ENCODE measurements at places on chromosomes 6 and 20.

- DNase-seq, result no peak
Measured at GRCh38 chr6:50602292-50602691, 111.0 kb upstream of the TFAP2D start.

DNA sequence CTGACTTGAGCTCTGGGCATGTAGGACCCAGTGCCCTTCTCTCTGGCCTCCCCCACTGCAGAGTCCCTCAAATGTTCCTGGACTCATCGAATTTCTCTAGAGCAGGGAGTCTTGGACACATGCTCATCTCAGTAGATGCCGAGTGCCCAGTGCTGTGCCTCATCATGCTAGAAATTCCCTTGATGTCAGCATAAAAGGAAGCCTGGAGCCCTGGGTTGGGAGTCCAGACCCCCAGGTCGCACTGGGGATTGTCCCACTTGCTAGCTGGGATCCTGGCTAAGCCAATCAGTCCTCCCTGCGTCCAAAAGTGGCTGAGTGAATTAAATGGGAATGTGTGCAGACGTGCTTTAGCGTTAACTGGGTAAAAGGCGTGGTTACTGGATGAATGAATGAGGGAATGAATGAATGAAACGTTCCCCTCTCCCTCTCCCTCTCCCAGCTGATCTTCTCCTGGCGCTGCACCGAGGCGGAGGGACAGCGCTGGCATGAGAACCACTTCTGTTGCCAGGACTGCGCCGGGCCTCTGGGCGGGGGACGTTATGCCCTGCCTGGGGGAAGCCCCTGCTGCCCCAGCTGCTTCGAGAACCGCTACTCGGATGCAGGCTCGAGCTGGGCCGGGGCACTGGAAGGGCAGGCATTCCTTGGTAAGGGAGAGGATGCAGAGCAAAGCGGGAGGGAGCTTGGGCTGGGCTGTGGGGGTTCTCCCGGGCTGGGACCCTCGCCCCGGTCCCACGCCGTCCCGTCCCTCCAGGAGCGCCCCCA lies 1.6 kb upstream of the TOMM6 start:
- no peak for DNase-seq

DNA sequence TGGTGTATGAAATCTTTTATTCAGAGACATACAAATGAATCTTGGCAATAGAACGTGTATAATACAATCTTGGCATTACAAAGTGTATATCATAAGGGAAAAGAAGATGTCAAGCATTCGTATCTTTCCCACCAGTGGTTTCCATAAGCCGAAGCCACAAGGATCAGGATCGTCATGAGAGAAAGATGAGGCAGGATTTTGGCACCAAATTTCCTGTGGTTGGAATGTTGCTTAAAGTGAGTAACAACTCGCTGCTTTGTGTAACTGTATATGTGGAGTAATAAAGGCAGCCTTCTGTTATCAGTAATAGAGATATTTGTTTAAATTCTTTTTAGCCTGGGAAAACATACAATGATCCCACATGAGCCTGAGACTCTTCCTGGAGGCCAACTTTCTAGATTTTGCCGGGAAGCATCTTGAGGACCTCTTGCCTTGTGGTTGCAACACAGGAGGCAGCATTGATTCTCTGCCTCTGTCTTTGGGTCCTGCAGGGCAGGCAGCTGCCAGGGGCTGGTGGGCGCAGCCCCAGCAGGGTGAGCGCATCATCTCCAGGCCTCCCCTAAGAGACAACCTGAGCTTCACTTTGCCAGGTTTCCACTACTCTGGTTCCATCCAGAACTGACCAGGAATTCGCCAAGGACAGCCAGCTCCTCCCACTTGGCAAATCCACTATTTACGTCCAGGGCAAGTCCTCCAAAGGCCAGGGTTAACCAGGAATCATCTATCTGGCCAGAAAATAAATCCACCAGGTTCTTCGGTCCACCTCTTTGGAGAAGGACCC lies 230.9 kb upstream of the SULF2 start:
- DNase-seq, result no peak

DNA sequence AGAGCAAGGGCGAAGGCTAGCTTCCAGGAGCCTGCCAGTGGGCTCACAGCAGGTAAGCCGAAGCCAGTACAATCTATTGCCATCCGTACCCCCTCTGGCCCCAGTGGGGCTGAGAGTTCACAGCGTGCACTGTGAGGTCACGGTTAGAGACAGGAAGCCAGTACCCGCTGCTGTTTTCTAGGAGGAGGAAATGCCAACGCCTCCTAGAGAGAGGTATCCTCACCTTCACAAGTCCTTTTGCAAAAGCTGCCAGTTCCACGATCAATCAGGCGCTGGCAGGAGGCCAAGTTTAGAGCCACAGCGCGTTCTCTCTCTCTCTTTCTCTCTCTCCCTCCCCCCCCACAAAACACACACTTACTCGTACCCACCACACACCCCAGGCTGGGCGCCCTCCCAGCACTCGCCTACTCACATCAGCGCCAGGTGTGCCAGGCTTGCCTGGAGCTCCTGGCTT lies 22.5 kb downstream of the COL9A1 start:
- no peak for DNase-seq

DNA sequence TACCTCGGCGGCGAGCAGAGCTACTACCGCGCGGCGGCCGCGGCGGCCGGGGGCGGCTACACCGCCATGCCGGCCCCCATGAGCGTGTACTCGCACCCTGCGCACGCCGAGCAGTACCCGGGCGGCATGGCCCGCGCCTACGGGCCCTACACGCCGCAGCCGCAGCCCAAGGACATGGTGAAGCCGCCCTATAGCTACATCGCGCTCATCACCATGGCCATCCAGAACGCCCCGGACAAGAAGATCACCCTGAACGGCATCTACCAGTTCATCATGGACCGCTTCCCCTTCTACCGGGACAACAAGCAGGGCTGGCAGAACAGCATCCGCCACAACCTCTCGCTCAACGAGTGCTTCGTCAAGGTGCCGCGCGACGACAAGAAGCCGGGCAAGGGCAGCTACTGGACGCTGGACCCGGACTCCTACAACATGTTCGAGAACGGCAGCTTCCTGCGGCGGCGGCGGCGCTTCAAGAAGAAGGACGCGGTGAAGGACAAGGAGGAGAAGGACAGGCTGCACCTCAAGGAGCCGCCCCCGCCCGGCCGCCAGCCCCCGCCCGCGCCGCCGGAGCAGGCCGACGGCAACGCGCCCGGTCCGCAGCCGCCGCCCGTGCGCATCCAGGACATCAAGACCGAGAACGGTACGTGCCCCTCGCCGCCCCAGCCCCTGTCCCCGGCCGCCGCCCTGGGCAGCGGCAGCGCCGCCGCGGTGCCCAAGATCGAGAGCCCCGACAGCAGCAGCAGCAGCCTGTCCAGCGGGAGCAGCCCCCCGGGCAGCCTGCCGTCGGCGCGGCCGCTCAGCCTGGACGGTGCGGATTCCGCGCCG lies 994 bp downstream of the FOXC1 start:
- no peak for DNase-seq

- DNase-seq, result no peak
Measured at GRCh38 chr20:43846516-43846905, 68.1 kb upstream of the TOX2 start.

DNA sequence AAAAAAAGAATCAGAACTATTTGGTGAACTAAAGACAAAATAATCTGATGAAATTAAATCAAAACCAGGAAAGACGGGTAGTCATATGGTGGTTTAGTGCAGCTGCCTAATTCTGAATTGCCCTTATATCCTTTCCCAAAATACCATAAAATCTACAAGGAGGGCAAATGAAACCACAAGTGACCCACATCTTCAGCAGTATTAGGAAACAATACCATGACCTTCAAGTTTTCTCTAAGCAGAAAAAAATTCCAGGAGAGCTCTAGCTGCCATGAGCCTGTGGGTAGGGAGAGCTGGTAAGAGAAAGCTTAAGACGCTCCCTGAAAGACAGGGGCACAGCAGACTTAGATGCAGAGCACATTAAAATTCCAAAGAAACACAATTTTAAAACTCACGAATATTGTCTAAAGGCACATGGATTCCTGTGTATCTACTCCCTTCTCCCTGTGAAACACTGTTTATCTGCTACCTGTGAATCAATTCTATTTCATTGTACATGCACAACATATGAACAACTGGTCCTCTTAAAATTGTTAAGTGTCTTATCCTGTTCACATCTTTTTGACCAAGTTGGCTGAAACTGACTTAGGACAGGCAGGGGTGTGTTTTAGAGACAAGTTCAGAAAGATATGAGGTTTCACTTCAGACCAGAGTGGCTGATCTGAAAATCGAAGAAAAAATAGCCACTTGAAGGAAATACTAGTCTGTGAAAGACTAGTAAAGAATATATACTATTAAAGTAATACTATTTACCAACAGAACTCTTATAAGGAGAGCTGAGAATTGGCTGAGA lies 153.6 kb upstream of the SHLD1 start:
- DNase-seq, result no peak

DNA sequence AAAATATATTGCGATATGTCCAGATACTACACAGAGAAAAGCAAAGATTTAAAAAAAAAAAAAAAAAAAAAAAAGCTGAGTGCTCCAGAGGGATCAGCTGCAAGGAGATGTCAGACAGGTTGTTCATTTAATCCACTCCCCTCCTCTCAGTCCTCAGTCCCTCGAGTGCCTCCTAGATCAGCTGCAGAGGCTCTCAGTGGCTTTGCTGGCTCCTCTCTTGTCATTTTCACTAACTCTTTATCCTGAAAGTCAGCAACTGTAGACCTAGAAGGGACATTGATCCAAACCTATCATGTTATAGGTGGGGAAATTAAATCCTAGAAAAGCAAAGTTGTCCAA lies 61.6 kb downstream of the KIAA0319 start:
- DNase-seq, result no peak

DNA sequence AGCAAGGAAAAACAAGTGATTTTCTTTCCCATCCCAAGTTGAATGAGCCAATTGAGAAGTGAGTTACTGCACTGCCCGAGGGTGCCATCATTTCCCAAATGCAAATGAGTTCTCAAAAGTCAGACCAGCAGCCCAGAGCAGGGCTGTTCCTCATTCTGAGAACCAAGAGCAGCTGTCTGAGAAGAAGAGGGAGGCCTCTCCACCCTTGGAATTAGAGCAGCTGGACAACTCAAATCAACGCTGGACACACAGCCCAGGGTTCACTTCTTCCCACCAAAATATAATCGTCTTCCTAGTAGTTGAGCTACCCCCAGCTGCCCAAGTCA lies 4.6 kb upstream of the PREX1 start:
- DNase-seq, result no peak

DNA sequence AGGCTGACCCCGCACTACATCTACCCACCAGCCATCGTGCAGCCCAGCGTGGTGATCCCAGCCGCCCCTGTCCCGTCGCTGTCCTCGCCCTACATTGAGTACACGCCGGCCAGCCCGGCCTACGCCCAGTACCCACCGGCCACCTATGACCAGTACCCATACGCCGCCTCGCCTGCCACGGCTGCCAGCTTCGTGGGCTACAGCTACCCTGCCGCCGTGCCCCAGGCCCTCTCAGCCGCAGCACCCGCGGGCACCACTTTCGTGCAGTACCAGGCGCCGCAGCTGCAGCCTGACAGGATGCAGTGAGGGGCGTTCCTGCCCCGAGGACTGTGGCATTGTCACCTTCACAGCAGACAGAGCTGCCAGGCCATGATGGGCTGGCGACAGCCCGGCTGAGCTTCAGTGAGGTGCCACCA lies 16.4 kb downstream of the RBM38 start:
- no peak for DNase-seq

GRCh38 chr6:42025845-42026243 lies 24.5 kb upstream of the TAF8 start:
- no peak for DNase-seq

DNA sequence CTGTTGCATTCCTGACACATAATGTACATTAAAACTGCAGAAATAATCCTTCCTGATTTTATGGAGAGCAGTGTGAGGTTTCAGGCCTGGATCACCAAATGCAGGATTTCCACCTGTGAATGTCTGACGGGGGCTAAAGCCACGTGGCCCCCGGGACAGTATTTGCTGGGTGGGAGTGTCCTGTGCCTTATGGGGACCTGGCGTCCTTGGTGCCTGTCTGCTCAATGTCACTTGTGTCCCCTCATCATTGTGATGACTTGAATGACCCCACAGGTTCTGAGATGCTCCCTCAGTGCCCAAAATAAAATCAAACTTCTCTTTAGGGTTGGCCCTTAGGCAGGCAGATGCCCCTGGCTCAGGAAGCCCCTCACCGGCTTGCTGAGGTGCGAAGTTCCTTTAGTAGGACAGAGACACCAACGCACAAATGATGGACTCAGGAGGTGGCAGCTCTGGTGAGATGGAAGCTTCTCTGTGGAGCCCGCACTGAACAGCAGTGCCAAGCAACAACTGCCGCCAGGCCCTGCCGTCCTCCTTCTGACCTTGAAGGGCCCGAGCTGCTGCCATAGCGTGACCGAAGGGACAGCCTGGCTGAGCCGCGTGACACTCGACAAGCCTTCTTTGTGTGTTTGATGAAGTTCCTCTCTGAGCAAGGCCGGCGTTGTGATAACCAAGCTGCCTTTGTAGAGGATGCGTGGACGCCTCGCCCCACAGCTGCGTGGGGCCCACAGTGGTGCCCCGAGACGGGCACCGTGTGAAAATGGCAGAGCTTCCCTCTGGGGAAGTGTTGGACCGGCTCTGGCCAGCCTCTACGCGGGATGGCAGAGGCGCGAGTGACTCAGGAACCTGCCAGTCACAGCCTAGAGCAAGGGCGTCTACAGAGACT lies 30.9 kb downstream of the FRMD1 start:
- no peak for DNase-seq

DNA sequence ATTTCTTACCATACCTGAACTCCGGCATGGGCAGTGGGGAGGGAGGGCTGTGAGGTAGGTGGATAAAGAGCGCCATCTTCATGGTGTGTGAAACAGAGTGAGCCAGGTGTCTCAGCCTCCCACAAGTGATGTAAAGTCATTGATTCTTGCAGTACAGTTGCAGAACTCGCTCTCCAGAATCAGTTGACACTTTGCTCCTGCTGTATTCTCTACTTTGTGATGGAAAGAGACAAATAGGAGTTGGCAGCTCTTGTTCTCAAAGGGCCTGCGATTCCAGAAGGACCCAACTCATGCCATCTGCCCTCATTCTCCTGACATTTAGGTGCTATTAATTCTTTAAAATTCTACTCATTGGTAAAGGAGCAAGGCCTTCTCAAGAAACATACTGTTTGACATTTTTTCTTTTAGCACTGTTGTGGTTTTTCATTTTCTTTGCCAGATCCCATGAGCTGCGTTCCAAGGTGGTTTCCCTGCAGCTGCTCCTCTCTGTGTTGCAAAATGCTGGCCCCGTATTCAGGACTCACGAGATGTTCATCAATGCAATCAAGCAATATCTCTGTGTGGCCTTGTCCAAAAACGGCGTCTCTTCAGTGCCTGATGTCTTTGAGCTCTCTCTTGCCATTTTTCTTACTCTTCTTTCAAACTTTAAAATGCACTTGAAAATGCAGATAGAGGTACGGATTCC lies 49.3 kb downstream of the ARFGEF2 start:
- DNase-seq, result no peak
